D341Med (cell line): ENCODE measurements at places on chromosomes 1 and 21.

DNA sequence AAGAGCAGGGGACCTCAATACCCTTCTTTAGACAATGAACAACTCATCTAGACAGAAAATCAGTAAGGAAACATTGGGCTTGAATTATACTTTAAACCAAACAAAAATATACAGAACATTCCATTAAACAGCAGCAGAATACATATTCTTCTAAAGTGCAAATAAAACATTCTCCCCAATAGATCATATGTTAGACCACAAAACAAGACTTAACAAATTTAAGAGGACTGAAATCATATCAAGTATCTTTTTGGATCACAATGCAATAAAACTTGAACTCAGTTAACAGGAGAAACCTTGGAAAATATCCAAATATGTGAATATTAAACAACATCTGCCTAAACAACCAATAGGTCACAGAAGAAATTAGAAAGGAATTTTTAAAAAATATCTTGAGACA lies 47.7 kb upstream of the HP1BP3 start:
- DNase-seq, result no peak

GRCh38 chr1:54970901-54971300 lies 9.5 kb upstream of the TMEM61 start:
- DNase-seq, result no peak

DNA sequence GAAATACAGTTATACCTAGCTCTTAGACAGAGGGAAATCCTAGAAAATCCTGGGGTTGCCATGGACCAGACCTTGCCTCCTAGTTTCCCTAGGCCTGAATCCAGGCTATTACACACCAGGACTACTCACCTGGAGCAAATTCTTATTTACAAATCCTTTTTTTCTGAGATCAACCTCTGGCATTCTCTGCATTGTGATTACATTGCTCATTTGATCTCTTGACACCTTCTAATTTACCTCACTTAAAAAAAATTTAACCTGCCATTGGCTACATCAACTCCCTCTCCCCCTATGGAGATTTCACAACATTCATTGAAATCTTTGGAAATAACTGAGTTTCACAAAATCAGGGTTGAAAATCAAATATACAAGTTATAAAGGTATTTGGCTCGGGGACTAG lies 2.9 kb upstream of the C1orf105 start:
- no peak for DNase-seq

DNA sequence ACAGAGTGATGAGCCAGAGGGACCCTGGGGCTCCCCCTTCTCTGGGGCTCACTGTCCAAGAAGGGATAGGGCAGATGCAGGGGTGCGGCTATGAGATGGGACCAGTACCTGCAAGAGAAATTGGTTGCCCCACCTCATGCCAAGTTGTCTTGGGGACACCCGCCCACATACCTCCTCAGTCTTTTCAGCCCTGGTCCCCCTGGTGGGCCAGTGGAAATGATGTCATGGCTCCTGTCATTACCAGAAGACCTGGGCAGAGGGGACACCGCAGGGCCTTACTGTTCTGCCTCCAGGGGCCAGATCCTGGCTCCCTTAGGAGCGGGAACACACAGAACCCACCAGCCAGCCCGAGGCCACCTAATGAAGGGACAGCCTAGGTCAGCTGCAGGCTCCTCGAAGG lies 63.2 kb downstream of the CDK18 start:
- no peak for DNase-seq

- DNase-seq, result peak; percentile 66
These were observed 7.3 kb upstream of the DEDD start for GRCh38 chr1:161139766-161140165.

DNA sequence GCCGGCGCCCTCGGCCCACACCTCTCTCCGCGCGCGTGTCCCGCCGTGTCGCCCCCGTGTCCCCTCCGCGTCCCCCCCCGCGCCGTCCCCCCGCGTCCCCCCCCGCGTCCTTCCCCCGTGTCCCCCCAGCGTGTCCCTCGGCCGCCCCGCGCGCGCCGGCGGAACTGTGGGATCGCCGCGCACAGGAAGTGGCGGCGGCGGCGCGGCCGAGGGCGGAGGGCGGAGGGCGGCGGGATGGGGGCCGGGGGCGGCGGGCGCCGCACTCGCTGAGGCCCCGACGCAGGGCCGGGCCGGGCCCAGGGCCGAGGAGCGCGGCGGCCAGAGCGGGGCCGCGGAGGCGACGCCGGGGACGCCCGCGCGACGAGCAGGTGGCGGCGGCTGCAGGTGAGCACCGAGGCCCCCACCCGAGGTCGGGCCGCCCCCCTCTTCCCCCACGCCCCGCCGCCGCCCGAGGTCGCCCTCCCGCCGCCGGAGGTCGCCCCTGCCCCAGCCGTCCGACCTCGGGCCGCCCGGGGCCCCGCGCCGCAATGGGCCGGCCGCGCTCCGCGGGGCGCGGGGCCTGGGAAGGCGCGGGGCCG lies at the start of gene AGPAT3:
Gene AGPAT3, plus strand, starts transcription at position 262 of the 578 bp plus-strand sequence. CDS start 94,459 bp downstream, outside the sequence.
- peak; percentile 89 for DNase-seq

GRCh38 chr1:30569384-30569783 lies 154.0 kb downstream of the MATN1 start:
- no peak for DNase-seq

DNA sequence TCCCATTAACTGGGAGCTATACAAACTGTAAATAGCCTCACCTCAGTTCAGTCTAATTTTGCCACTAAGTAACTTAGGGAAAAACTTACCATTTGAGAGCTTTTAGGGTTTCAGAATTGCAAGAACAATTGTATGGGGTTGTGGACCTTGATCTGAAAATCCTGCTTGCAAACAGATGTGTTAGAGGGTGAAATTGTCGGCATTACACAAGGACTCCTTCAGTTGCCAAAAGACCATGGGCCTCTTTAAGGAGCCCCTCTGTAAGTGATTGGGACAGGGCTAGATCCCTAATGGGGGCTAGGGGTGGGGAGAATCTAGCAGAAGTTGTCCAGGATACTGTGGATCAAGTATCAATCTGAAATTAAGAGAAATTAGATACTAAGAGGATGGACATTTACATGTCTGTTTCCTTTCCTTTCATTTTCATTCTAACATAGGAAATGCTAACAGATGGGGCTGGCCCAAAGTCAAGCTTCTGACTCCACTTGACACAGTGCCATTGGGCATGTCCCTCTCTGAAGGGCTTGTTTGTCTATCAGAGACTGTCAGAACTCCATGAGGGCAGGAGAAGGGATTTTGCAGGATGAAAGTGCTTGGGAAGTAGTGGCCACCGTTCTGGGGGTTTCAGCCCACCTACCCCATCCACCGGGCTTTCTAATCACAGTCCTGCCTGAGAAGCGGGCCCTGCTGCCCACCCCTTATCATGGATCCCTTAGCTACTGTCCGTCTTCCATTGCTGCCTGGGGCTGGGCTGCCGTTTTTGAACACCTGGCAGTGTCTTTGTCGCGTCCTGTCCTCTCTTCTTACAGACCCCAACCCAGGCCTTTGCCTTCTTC lies 54.7 kb downstream of the STUM start:
- DNase-seq, result no peak

- DNase-seq, result peak; percentile 45
These were observed 236.9 kb downstream of the USP25 start for GRCh38 chr21:15966651-15967050.

DNA sequence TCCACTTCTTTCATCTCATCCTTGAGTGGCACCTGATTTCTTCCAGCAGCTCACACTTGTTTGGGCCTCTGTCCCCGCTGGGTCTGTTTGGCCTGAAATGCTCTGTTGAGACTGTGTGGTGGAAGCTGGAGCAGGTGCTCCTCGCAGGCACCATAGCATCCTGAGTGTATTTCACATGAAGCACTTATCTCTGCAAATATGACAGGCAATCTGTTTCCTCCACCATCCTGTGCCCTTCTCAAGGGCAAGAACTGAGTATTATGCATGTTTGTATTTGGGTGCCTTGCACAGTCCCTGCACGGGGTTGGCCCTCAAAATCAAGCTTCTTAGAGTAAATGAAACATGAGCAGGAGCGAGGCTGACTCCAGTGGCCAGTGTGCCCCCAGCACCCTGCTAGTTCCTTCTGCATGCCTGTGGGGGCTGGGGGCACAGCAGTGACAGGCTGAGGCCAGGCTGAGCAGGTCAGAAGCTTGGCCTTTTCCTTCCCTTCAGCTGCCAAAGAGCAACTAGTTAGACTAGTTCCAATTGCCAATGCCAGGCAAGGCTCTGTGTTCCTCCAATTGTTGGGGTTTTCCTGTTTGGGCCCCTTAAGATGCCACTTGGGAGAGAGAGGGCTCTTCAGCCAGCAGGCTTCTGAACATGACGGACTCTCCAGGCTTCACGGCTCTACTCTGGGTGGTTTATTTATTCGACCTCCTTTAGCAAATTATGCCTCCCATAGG lies 129.6 kb upstream of the ATP1A1 start:
- DNase-seq, result no peak

- no peak for DNase-seq
These were observed 45.7 kb downstream of the APP start for GRCh38 chr21:26124896-26125295.
